ENCODE measurements at places on chromosomes 11 and 22.

DNA sequence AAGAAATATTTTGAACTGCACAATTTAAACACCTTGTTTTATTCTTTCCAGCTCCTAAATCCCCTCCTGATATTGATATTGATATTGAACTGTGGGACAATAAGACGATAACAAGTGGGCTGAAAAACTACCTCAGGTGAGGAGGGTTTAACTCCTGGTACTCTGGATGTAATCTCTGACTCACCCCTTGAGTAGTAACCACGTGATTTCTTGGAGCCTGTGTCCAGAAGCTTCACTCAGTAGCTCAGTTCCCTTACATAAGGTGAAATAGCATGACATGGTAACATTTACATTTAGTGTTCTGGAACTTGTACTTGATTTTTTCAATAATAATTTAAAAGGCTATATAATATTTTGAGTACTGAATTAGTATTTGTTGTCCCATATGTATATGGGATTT is 168.0 kb downstream of the PGR start:
- DNase-seq = no peak

DNA sequence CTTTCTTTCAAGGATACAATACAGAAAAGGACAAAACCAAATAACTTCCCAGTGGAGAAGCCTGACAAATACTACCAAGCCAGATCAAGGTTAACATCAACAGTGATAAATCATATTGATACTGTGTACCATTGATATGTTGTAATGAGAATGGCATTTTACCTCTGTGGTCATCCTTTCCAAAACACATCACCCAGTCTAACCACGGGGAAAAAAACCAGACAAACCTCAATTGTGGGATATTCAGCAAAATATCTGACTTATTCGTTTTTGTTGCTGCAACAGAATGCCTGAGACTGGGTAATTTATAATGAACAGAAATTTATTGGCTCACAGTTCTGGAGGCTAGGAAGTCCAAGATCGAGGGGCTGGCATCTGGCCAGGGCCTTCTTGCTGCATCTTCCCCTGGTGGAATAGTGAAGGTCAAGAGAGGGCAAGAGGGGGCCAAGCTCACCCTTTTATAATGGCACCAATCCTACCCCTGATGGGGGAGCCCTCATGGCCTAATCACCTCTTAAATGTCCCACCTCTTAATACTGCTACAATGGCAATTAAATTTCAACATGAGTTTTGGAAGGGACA is 66.1 kb downstream of the FAM76B start:
- no peak for DNase-seq

DNA sequence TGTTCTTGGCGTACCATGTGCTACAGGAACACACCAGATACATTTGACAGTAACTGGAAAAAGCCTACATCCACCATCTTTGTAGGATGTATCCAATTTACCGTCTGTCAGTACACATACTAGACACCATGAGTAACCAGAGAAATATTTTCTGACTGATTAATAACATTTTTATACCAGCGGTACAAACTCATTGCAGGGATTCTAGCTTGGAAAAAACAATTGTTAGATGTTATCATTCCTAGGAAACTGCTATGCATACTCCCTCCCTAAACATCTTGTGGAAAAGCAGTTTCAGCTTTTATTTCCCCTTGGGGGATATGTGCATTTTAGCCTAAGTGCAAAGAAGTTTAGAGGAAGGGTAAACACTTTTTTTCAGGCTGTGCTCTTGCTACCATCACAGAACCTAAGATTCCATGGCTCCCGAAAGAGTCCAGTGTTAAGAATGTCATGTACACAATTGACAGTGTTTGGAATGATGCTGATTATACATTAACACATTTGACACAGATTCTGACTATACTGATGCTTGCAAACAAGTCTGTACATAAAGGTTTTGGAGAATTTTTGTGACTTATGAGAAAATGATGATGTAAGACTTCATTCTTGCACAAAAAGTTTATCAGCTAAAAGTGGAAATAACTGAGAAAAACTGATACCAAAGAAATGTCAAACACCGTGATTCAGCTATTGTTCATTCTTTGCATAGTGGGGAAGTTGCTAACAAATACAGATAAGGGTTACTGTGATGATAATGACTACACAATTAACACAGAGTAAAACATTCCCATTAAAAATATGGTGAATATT is 23.7 kb downstream of the NCF4 start:
- DNase-seq = no peak

DNA sequence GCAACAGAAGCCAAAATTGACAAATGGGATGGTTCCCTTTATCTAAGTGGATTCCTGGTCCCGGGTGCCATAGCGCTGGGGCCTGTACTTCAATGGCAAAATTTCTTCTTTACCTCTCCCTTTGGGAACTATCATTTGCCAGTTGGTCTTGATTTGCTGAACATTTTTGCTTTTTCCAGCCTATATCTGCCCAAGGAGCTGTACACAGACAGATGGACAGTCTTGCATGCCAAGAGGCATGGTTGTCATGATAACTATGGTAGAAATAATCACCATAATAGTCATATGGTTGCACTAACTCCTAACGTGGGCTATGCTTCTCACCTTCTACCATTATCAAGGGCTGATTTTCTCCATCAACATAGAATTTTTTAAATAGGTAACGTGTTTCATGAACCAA is 1030.9 kb downstream of the OPCML start:
- no peak for DNase-seq

- DNase-seq = no peak
Measured at GRCh38 chr11:65491614-65492386, 7.0 kb upstream of the MALAT1 start.

- DNase-seq = no peak
Measured at GRCh38 chr11:81255895-81256294, 1477.8 kb downstream of the FAM181B start.

- DNase-seq = no peak
Measured at GRCh38 chr11:77455740-77456139, 18.2 kb downstream of the PAK1 start.

DNA sequence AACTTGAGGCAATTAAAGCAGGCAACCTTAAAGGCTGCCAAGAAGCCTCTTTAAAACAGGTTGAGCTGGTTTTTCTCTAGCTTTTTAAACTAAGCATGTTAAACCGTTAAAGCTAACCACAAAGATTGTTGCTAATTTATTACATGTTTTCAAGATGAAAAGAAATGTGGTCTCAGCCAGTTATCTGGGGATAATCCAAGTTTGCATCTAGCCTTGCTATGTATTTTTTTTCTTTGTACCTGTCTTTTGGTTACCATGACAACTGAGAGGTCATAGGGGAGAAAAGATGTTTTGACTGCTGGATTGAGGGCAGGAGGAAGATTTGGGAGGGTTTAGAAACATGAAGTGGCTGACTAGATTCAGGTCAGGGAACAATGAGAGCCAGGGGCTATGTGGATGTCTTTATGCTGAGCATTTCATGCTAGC is 19.2 kb upstream of the PGM2L1 start:
- DNase-seq = no peak

GRCh38 chr22:40595497-40596234 is 40.9 kb downstream of the MRTFA start:
- no peak for DNase-seq

DNA sequence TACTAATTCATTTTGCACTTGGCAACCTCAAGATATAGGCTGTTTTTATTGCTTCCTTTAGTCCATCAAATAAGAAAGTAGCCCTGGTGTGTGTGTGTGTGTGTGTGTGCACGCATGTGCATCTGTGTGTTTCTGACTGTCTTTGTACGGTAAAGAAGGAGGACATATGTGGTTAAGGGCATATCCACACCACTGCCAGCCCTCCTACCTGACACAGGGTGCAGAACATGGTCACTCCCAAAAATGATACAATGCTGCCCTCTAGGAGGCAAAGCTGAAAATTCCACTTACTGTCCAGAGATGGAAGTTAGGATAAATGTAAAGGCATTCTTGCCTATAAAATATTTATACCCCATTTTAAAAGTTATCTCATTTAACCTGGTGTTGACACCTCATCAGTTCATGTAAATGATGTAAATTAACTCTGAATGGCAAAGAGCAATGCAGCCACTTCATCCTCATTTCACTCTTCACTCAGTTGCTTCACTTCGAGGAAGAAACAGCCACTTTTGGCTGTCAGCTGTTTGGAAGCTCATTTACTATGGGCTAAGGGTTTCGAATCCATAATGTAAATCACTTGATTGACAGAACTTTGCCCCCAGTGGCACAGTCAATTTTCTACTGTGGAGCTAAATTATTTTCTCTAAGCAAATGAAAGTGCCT is 83.1 kb upstream of the MTNR1B start:
- no peak for DNase-seq

DNA sequence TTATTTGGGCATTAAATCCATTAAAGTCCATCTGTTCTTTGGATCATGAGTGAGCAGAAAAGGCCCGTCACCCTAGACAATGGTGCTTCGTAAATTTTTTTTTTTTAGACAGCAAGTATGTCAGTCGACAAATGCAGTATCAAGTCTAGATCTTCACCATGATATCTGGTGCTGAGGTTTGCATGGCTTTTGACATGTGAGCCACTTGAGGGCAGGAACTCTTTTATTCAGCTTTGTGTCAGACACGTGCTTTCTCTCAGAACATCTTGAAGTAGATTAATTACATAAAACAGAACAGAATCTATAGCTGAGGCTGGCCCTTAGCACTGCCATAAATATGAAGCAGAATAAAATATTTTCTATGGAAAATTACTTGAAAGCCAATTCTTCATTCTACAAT is 62.9 kb upstream of the CARD18 start:
- no peak for DNase-seq

DNA sequence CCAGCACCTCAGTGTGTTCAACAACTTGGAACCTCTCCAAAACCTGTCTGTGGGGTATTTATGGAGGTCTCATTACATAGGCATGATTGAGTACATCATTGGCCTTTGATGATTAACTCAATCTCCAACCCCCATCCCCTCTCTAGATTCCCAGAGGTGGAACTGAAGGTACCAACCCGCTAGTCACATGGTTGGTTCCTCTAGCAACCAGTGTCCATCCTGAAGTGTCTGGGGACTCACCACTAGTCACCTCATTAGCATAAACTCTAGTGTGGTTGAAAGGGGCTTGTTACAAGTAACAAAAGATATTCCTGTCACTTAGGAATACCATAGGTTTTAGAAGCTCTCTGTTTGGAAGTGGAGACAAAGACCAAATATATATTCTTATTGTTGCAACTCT is 40.3 kb downstream of the SIK2 start:
- DNase-seq = no peak

DNA sequence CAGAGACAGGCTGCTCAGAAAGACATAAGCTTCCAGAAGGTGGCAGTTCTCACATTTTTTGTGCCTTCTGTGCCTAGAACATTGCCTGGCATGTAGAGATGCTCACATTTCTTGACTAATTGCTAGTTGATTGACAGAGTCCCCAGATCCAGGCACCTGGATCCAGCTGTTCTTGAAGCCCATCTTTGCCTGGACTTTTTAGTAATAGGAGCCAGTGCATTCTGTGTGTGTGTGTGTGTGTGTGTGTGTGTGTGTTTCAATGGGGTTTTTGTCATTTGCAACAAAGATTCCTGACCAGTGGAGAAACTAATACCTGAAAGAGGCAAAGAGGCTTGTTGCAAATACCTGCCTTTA is 15.1 kb downstream of the MRGPRF start:
- DNase-seq = no peak

- DNase-seq = no peak
Measured at GRCh38 chr11:110777775-110778174, 65.5 kb upstream of the ARHGAP20 start.

- no peak for DNase-seq
Measured at GRCh38 chr22:16962501-16962900, 45.5 kb downstream of the GAB4 start.

DNA sequence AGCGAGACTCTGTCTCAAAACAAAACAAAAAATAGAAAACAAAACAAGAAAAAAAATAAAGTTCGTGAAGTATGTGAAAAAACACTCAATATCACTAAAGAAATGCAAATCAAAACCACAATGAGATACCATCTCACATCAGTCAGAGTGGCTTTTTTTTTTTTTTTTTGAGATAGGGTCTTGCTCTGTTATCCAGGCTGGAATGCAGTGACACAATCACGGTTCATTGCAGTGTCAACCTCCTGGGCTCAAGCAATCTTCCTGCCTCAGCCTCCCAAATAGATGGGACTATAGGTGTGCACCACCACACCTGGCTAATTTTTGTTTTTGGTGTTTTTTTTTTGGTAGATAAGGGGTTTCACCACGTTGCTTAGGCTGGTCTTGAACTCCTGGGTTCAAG is 37.5 kb downstream of the ATG16L2 start:
- DNase-seq = no peak

DNA sequence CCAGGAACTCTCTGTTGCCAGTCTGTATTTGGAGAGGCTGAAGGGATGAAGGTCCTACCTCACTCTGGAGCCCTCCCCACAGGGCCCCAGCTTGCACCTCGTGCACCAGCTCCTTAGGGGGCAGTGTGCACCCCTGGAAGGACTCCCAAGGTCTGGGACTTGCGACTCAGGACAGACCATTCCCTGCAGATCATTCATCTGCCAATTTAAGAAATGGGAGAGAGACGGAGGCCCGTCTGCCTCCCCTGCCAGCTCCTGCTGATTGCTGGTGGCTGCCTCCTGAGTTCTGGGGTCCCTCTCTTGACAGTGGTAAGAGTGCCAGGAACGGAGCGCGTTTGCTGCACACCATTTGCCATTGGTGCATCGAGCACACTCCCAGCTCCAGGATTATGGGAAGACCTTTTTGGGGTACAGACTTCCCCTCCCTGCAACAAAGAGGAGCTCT is 27.4 kb upstream of the MALAT1 start:
- DNase-seq = no peak

DNA sequence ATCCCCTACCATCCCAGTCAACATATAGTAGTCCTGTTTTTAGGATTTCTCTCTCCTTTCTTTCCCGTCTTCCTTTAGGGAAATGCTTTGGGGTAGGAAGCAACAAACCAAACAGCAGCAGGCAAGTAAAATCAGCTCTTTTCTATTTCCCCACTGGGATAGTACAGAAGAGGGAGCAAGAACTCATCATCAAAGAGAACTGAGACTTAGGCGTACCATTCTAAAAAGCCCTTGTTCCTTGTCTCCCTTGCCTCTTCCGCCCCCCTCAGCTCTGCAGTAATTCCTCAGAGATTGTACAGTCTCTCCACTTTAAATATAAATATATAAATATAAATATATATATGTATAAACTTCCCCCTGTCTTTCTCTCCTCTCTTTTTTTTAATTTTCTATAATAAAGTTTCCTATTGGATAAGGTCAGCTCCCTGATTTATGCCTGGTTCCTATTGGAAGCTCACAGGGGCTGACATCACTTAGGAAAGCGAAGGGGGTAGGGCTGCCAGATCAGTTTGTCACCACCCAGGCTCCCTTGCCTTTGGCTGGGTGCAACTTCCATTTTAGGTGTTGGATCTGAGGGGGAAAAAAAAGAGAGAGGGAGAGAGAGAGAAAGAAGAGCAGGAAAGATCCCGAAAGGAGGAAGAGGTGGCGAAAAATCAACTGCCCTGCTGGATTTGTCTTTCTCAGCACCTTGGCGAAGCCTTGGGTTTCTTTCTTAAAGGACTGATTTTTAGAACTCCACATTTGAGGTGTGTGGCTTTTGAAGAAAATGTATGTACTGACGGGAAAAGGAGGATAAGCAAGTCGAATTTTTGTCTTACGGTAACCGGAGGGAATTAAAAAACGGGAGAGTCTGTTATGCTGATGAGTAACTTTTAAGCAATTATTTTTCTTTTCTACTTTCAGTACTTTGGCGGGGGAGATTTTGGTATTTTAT is at the start of gene CTNND1:
CTNND1 (plus strand) TSS at position 502 of the 934 bp plus-strand sequence. CDS start 29,677 bp downstream, outside the sequence.
- DNase-seq = no peak

- DNase-seq = no peak
Measured at GRCh38 chr22:26821854-26822253, 164.5 kb downstream of the MIAT start.
